ENCODE measurements at places on chromosomes 2 and 18.

DNA sequence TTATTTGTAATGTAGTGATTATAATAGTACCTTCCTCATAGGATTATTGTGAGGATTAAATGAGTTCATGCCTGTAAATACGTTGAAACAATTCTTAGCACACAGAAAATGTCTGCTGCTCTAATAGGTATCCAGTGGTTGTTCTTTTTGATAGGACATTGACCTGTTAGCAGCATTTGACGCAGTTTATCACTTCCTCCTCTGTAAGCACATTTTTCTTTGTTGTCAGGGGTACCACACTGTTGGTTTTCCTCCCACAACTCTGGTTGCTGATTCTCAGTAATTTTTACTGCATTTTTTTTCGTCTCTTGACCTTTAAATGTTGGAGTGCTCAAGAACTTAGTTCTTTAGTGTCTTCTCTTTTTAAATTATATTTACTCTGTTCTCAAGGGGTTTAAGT lies 15.4 kb downstream of the PPM1B start:
- DNase-seq = peak; percentile 37

- DNase-seq = no peak
These were observed 57.9 kb upstream of the KCNE4 start for GRCh38 chr2:222993920-222994650.

- DNase-seq = no peak
These were observed 36.5 kb upstream of the ARMC9 start for GRCh38 chr2:231161877-231162329.

- peak; percentile 63 for DNase-seq
These were observed 1.1 kb downstream of the AFTPH start for GRCh38 chr2:64525317-64525613.

DNA sequence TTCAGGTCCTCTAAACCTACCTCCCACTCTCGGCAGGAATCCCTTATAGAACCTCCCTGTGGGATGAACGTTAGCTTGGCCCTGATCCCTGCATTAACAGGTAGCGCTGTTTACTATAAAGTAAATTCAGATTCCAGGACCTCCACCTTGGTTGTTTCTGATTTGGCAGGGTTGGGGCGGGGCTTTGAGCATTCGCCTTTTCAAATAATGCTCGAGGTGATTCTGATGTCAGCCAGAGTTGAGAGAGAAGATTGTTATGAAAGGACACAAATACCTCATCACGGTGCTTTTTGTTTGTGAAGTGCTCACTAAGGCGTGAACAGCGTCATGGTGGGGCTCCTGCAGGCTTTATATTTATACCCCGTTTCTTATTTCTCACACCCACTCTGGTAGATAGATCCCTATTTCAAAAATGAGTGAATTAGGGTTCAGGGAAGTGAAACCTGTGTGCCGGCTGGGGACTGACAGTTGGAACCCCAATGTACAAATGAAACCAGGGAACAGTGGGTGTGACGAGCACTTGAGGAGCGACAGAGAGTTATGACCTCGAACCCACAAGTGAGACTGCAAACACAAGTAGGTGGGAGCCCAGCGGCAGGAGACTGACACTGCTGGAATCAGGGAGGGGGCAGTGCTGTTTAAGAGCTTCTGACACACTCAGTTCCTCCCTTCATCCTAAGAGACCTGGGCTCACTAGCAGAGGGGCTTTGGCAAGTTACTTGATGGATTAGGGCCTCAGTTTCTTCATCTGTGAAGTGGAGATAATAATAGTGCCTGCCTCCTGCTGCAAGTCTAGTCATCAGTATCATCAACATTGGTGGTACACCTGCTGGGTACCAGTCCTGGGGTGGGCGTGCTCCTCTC lies 14.2 kb upstream of the CXCR4 start:
- DNase-seq = no peak

DNA sequence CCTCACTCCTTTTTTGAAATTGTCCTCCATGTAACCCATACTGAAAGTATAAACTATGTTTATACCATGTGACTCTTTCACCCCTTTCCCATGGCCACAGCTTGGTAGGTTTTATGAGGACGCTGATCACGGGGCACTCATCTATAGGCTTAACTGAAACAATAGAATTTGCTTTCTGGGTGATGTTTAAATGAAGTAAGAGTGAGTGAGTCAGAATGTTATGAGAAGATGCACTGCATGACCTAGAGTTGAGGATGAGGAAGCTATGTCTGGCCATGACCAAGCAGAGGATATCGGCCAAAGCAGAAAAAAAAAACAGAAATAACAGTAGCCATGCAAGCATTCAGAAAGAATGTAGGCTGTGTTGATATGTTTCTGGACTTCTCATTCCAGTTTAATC lies 34.9 kb downstream of the SCN1A start:
- no peak for DNase-seq

- DNase-seq = no peak
These were observed 136.2 kb downstream of the WDSUB1 start for GRCh38 chr2:159150280-159150746.

DNA sequence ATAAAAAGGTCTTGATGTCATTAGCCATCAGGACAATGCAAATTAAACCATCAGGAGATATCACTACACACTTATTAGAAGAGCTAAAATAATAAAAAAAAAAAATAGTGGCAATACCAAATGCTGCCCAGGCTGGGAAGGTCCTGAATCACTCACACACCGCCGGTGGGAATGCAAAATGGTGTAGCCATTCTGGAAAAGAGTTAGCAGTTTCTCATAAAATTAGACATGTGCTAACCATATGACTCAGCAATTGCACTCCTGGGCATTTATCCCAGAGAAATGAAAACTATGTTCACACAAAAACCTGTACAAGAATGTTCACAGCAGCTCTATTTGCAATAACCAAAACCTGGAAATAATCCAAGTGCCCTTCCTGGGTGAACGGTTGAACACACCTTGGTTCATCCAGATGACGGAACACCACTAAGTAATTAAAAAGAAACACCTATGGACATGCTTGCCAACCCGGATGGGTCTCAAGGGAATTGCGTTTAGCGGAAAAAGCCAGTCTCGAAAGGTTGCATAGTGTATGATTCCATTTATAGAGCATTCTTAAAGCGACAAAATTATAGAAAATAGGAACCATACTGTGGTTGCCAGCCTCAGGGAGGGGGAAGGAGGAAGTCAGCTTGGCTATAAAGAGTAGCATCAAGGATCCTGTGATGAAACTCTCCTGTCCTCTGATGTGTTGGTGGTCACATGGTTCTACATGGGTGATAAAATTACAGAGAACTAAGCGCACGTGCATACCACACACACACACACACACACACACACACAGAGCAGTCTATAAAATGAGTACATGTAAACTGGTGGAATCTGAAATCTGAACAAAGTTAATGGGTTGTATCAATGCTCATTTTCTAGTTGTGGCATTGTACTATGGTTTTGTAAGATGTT lies 4.6 kb downstream of the MBP start:
- DNase-seq = peak; percentile 90

DNA sequence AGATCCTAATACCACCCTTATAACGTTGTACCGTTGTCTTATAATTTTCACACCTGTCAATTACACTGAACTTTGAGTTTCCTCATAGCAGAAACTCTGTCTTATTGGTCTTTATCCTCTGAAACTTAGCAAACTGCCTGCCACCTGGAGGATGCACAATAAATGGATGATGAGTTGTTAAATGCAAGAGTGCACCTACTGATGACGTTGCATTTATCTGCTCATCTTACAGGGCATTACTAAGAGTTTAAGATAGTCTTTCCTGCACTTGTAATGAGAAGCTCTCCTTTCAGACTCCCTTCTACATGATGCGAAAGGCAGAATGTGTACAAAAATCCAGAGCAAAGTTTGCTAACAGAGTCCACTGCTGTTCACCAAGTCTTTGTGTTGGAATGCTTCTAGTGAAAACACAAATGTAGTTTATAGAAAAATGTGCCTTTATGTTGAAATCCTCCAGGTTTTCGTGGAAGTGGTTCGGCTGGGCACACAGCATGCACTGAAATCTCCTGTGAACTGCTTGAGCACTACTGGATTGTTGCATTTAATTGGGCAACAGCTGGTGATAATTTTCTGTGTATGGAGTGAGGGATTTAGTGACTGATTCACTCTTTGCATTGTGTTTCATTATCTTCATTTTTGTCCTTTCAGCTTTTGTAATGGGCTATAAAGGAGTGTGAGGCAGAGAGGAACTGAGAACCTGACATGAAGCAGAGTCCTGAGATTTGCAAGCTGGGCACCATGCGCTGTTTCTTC lies 665.8 kb upstream of the ID2 start:
- no peak for DNase-seq

DNA sequence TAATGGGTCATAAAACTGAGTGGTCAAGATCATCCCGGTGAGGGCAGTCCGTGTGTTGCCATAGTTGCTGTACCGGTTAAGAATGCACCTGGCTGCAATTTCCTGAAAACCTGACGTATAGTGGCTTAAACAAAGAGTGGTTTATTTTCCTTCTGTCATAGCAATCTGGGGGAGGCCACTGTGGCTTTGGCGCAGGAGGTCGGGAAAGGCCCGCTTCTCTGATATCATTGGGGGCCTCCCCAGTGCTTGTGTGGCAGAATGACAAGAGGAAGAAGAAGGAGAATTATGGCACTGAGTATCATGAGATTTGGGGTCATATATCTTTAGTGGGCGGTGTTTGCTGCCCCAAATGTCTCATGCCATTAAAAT lies 4.4 kb downstream of the C2orf92 start:
- no peak for DNase-seq

DNA sequence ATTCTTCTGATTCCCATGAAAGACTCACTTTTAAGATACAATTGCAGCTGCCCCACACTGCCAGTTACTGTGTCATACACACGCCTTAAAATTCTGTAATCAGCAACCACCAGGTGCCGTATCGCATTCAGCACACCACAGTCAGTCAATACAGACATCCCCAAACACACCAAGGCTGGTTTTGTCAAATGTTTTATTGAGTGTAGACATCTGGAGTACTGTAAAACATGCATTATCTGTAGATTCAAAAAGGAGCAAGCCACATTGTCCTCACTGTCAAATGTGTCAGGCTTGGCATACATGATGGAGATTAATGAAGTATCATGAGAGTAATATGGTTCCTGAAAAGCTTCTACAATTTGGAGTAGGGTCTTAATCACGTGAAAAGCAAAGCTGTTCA lies 109.7 kb upstream of the SP3 start:
- peak; percentile 81 for DNase-seq

- DNase-seq = no peak
These were observed 154.9 kb downstream of the NDUFA10 start for GRCh38 chr2:239870276-239870675.

DNA sequence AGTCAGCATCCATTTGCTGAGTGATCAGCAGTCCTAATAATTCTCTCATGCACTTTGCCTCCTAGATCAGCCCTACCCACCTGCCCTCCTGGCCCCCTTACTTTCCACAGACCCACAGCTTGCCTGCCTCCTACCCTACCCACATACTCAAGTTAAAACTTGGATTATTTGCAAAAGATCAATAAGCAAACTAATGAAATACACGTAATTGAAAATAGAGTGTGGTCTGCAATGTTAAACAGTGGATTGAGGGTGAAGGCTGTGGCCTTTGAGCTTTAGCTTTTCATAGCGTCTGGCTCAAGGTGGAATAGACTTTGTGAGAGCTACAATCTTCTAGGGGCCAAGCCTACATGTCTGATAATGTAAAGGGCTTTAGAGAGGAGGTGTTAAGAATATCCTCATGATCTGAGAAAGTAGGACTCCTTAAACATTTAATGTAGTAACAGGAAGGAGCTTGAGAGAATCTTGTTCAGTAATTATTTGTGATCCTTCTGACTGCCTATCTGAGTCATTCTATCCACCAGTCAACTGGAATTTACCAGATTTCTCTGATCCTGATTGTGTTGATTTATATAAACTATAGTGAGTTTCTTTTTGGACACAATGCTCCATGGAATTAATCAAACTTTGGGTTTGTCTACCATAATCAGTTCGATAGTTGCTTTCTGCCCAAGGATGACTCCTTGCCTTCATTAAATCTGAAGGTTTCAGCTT lies 310.0 kb downstream of the HRH4 start:
- no peak for DNase-seq

DNA sequence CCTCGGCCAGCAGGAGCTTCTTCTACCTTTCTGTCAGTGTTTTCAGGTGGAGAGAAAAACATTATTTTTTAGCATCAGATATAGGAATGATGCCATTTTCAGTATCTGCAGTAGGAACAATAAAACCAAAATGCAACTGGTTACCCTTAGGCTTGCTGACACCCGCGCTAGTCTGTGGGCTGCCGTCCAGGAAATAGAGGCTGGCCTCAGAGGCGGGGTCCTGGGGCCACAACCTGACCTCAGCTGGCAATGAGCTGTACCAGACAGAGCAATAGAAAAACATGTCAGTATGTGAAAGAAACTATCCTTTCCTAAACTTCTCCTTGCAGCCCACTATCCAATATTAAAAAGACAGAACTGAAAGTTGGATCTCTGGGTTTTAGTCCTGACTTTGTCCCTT lies 4.6 kb upstream of the ST6GAL2 start:
- DNase-seq = peak; percentile 37

DNA sequence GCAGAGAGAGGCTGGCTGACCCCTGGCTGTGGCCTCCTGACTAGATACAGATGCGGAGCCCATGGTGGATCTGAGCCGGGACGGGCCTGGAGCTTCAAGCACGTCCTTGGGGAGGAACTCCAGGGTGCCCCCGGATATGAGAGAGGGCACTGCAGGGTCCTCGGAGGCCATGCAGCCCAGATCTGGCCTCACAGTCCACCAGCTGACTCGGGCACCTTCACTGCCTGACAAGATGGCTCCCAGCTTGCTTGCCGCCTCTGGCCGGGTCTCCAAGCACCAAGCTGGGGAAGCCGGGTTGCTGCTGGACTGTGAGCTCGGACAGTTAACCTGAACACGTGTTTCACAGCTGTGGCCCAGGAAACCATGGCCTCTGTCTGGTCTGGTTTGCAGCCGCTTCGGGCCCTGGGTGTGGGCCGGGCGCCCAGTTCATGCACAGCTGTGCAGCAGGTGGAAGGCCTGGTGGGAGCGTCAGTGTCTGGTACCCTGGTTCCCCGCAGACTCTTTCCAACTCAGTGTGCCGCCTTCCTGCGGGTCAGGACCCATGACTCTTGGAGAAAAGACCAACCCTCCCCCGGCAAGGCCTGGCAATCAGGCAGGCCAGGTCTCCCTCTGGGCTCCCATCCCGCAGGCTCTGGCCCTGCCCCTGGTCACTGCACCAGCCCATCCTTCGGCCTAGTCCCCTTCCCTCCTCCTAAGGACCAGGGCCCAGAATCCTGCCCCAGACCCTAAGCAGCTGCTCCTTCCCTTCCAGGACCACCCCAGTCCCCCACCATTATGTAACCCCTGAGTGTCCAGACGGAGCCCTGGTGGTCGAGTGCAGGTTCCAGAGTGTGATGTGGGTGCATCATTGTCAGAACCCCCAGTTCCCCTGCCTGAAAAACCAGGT lies 74.6 kb upstream of the OTOS start:
- no peak for DNase-seq

- no peak for DNase-seq
These were observed 118.1 kb upstream of the MGAT5 start for GRCh38 chr2:134135793-134136192.

GRCh38 chr2:234444893-234445292 lies 52.0 kb downstream of the ARL4C start:
- DNase-seq = peak; percentile 19

- DNase-seq = no peak
These were observed 329.9 kb downstream of the DYSF start for GRCh38 chr2:71783215-71783614.

All from hematopoietic multipotent progenitor cell treated with erythropoietin and hydrocortisone succinate and interleukin-3 and kit ligand, for 6 days (in vitro differentiated cells).